Psoas muscle (tissue), 8 donors: ENCODE measurements at places on chromosomes 13 and 19. TPM values are rescaled to one million over a fixed set of nuclear protein-coding genes. Genes with fewer than 3 reads are reported as not detected.

The MRI1 gene
- 6.4 TPM for total RNA-seq

GRCh38 chr13:93233997-93234416 is 7.4 kb downstream of the GPC6 start:
- no peak for DNase-seq

The CPAMD8 gene
- 9.9 TPM for total RNA-seq

- no peak for DNase-seq
Measured at GRCh38 chr13:112760435-112760834, 70.6 kb downstream of the ATP11A start.

GRCh38 chr19:35534803-35535480 is 1.7 kb downstream of the GAPDHS start:
- DNase-seq, result no peak

DNA sequence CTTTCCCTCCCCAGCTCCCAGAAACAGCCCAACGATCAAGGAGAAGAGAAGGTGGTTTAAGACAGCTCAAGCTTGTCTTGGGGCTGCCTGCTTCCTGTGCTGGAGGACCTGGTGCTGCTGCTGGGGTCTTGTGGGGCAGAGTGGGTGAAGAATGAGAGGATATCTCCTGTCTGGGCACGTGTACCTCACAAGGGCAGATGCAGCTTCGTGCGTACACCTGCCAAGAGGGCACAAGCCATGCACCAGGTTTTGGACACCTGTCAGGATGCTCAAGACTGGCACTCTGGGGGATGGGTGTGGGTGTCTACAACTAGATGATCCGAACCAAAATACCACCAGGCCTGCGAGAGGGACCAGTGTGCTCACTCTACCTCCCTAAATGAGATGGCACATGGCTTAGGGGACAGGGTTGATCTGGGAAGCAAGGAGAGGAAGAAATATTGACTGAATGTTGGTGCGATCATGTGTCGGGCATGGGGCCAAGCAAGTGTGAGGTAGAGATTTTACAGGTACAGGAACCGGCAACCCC is 2.2 kb downstream of the CBY2 start:
- DNase-seq, result no peak

The EFNA2 gene
- total RNA-seq, result not detected

The PLPPR3 gene
- total RNA-seq, result not detected

The ARHGEF1 gene
- total RNA-seq, result 22.2 TPM

The F2RL3 gene
- total RNA-seq, result 3.7 TPM

DNA sequence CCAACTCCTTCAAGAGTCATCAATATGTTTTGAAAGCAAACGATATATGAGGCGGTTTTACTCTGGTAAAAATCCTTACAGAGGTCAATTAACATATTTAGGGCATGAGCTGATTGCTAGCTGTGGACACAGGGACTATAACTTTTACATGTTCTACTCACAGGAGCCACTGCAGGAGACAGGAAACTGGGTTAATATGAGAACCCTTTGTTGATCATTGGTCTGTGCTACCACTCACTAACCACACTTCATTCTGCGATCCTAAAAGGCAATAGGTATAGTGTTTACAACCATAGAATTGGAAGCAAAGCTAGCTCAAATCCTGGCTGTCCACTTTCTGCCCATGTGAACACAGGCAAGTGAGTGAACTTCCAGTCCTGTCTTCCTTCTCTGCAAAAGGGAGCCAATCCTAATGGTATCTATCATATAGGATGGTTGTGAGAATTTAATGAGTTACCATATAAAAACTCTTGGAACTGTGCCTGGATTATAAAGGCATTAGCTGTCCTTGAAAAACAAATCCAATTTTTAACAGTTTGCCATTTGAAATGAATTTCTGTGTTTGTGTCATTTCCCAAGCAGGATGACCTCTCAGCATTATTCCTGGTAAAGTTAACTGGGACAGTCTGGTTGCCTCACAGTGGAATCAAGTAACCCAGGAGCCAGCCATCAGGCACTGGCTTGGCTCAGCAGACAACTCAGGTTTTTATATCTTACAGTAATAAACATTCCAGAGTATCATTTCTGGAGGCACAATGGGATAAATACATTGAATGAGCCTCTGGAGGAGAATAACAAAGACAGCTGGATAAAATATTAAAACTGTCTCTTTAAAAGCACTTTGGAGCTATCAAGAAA is 29.8 kb upstream of the RAP2A start:
- no peak for DNase-seq

The ZIC5 gene
- total RNA-seq, result not detected

The ADGRE3 gene
- total RNA-seq, result 0.27 TPM

GRCh38 chr13:75372517-75372916 is 109.5 kb downstream of the TBC1D4 start:
- DNase-seq, result no peak

The SUGT1 gene
- total RNA-seq, result 39.4 TPM

- no peak for DNase-seq
Measured at GRCh38 chr13:59873856-59874255, 289.9 kb downstream of the DIAPH3 start.

The TPTE2 gene
- total RNA-seq, result not detected

DNA sequence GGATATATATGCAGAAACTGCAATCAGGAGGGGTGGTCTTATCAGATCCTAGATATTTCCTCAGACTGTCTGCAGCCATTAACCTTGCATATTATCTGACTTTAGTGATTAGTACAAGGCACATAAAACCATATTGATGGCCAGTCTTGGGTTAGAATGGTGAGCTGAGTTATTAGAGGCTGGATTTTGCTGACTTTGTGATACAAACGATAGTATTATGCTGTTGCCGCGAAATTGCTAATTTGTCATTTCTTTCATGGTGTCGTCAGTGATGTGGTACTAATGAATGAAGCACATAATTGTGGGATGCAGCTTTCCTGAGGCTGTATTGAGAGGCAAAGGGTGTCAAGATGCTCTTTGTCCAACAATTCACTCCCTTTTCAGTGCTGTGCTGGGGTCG is 172.5 kb downstream of the TEX29 start:
- DNase-seq, result no peak

The PBX4 gene
- total RNA-seq, result not detected

The SPINT2 gene
- total RNA-seq, result 1.4 TPM
